CD4-positive, alpha-beta T cell treated with Interleukin-17A for 4 hours (primary cell): ENCODE measurements at places on chromosomes 2 and 18.
A peak's percentile ranks its signal among the peaks of the same experiment; 100 is the strongest.

- no peak for DNase-seq
Measured at GRCh38 chr18:55387139-55387984, 200.6 kb downstream of the TCF4 start.

DNA sequence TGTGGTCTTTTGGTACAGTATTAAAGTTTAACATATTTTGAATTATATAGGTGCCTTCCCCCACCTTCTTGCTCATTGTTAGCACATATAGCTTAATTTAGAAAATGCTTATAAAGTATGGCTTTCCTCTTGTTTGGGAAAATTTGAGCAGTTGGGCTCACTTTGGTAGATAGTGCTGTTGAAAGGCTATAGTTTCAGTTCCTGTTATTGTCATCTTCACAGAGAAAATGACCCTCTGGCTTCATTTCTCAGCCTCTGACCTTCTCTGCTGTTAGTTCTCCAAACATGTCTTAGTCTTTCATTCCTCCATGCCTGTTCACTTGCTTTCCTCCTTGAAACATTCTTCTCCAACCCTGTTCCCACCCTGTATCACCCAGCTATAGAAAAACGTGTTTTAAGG, 200.6 kb downstream of the WDR7 start:
- DNase-seq: no peak

DNA sequence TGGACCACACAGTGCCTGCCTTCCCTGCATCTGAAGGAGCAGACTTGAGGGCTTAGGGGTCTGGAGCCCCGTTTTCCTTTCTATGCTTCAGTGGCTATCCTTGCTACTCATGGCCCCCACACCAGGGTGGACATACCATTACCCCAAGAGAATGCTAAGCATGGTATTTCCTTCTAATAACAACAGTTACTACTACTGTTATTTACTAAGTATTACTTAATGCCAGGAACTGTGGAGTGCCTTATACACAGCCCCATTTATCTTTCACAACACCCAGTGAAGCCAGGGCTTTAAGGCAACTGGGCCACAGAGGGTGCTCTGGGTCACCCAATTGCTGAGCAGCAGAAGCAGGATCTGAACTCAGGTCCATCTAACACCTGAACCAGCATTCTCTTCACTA, 5.8 kb upstream of the PAX8 start:
- no peak for DNase-seq

DNA sequence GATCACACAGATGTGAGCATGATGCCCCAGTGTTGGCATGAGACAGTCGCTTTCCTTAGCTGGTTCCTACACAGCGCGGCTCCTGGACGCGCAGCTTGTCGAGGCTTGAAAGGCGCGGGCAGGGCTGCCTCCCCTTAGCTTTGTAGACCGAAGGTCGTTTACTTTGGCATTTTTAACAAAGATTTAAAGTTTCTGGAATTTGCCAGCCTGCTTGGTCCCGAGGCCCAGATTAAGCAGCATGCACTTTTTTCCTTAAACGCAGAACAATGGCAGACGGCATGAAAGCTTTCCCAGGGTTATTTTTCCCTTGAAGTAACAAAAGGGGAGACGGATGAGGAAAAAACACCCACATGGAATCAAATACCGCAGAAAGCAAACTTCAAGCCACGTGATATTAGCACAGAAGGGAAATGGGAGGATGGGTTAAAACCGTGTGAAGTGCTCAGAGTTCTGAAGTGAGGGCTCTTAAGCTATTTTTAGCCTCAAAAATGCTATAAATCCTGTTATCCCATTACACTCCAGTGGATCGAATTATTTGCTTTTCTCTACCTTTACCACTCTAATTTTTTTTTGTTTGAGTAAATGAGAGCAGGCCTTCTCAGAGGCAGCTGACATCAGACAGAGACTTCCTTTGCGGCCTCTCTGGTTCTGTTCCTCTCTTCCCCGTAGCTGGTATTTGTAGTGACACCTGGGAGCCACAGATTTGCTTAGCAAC, 55.7 kb downstream of the NPAS2 start:
- DNase-seq: no peak

DNA sequence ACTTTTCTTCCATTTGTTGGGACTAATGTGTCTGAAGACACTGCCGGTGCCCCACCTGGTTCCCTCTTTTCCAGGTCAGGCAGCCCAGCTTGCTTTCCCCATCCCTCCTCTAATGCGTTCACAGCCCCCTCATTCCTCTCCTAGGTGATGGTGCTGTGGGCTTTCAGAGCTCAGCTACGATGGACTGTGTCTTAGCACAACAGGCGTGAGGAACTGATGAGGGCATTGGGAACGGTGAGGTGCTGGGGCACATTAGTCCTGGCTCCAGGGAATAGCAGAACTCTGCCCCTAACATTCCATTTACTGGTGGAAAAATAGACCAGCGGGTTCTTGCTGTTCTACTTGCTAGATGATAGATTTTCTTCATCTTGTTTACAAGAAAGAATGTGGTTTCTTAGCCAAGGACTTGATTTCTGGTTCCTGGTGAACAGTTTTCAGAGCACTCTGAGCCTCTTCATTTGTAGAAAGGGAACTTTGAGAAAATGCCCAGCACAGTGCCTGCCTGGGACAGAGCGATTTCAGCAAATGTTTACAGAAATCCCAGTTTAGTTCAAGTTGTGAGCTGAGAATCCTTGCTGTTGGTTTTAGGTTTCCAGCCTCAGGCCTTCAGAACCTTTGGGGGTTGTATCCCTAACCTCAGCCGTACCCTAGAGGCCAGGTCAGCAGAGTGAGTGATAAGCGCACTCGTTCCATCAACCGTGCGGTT, 42.5 kb downstream of the LDLRAD4 start:
- DNase-seq: no peak

- no peak for DNase-seq
Measured at GRCh38 chr2:191108331-191108730, 42.5 kb downstream of the STAT4 start.

GRCh38 chr2:68320118-68320641, 431 bp upstream of the CNRIP1 start:
- DNase-seq: no peak

- no peak for DNase-seq
Measured at GRCh38 chr18:23721696-23722480, 32.6 kb downstream of the LAMA3 start.

GRCh38 chr2:161170377-161170776, 10.1 kb downstream of the TANK start:
- DNase-seq: no peak

- DNase-seq: no peak
Measured at GRCh38 chr2:70696142-70696541, 71.9 kb downstream of the ADD2 start.

DNA sequence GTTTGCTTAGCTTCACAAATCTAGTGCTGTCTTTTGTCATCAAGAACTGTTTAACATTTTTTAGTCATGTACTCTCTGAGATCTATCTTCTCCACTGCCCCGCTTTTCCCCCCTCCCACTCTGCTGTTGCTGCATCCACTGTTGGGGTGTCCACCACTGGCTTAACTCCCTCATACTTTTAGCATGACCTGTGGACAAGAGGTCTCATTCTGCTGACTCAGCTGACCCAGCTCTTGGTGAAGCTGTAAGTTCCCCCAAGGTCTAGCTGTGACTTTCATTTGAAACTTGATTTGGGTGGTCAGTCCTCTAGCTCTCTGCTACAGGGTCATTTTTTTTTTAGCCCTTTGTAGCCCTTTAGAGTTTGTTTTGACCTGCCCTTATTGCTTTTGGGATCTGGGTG, 427.2 kb downstream of the PLCL1 start:
- no peak for DNase-seq

GRCh38 chr2:142484111-142484510, 353.3 kb upstream of the LRP1B start:
- DNase-seq: no peak

GRCh38 chr2:151197184-151198108, 64.2 kb downstream of the RBM43 start:
- DNase-seq: no peak

DNA sequence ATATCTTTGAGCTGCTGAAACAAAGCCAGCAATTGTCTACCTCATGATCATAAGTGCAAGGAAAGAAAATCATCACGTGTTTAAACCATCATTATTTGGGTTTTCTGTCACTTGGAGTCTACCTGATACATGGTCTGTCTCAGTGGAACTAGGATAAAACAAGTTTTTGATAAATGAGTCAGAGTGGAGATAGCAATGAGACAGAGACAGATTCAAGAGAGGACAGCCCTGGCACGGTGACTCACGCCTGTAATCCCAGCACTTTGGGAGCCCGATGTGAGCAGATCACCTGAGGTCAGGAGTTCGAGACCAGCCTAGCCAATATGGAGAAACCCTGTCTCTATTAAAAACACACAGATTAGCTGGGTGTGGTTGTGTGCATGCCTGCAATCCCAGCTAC, 93.8 kb downstream of the PMAIP1 start:
- DNase-seq: no peak

DNA sequence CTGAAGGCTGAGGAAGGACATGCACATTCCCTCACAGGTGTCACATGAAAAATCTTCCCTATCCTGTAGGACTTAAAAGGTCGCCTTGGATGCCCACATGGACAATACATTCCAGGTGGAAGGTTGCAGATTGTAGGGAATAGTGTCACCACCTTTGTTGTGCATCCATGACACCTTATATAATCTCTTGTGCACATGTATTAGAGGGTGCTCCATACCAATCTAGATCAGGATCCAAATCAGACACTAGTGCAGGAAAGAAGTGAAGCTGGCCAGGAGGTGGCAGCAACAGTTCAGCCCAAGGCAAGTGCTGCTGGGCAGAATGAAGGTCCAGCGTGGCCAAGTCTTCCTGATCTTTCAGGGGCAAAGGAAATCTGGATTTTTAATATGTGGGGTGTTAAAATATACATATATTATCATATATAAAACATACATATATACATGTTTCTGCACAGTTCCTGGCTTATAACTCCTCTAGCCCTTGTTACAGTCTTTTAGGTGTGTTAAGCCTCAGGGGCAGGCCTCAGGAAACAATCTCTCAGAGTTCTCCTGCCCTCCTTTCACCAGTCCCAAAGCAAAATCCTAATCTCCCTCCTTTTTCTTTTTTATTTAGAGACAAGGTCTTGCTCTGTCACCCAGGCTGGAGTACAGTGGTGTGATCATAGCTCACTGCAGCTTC, 16.6 kb downstream of the NIF3L1 start:
- peak; percentile 61 for DNase-seq

- DNase-seq: no peak
Measured at GRCh38 chr2:39140322-39140847, 19.5 kb upstream of the SOS1 start.

- no peak for DNase-seq
Measured at GRCh38 chr2:221350616-221351015, 221.5 kb downstream of the EPHA4 start.

GRCh38 chr18:40653682-40654081, 1301.4 kb upstream of the PIK3C3 start:
- DNase-seq: no peak

DNA sequence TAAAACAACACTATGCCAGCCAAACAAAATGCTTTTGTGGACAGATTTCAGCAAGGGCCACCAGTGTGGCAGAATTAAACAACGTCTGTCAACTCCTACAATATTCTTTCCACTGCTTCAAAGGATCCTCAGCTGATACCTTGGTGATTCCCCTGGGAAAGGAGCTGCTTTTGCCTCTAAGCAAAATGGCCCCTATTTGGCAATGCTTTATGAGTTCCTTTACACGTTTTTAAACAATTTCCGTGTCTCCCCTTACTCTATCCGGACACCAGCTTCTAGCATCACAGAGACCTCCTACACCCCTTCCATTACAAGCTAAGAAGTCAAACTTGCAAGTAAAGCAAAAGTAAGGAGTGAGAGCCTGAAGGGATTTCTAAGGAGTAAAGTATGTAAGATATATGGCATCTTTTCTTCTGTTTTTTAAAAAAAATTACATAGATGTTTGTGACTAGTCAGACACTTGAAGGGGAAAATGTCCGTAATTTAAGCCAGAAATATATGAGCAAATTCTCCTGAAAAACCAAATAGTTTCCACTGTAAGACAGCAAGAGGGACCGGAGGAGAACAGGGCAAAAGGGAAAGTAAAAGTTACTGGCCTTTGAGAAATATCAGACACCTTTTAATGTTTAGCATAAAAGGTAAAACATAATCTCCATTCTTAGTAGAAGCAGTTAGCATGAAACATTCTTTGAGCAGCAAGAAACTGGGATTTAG, 1.9 kb downstream of the SOS1 start:
- no peak for DNase-seq

DNA sequence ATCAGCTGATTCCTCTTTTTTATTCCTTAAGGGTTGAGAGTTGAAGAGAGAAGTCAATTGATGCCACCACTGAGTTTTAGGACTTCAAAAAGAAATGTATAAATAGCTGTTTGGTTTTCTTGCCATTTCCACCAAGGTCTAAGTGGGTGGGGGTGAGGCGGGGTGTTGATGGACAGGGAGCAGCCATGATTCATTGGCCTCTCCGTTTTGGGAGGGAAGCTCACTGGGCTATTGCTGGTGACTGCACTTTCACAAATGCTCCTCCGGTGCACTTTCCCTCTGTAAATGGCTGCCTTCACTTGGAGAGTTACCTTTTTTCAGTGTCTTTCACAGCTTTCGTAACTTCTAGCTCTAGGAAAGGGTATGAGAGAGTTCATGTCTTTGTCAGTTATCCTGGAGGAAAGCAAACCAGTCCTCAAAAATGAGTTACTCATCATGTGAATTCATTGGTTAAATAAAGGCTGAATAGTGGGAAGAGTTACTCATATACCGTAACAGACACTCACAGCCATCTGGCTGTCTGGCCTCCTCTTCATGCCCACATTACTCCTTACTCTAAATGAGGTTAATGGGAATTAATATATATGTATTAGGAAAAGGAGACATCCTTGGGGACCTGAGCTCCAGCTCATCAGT, 17.4 kb upstream of the CTAGE1 start:
- no peak for DNase-seq

GRCh38 chr18:36191286-36191685, 4.0 kb downstream of the MOCOS start:
- no peak for DNase-seq

DNA sequence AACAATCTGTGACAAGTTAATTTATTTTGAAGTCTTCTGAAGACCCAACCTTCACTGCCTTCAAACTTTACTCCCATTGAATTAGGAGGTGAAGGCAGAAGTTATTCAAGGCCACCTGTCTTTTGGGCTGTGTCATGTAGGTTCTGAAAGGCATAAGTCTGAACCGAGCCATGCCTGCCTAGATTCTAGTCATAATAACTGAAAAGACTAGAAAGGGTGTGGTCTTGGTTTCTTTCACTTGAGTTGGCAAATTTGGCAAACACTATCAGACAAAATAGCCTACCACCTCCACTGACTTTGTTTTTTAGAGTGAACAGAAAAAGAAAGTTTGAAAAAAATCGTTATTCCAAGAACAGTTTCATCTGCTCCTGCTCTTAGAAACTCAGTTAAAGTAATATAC, 38.4 kb downstream of the PPM1B start:
- DNase-seq: no peak

DNA sequence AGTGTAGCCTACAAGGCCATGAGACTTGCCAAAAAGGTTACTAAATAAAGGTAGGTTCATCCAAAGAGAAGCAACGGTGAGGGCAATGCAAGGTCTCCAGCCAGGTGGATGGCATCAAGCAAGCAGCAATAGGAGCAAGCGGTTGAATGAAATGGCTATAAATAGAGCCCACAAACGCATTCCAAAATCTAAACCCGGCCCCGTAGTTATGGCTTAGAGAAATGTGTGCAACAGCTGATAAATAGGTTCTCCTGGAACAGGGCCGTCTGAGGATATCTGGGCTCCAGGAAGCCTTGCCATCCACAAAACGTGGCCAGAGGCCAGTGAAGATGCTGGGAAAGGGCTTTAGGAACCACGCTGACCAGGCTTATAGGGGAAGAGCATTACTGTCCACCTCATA, 146.1 kb upstream of the PID1 start:
- DNase-seq: no peak

- no peak for DNase-seq
Measured at GRCh38 chr2:184444217-184444616, 154.1 kb upstream of the ZNF804A start.
